ENCODE measurements at places on chromosomes 1 and 21.

GRCh38 chr1:109185357-109185756 is 28.4 kb upstream of the SARS1 start:
- DNase-seq = no peak

GRCh38 chr1:183891158-183891856 is 86.4 kb downstream of the RGL1 start:
- no peak for DNase-seq

GRCh38 chr1:20430355-20431175 is 55.4 kb downstream of the CAMK2N1 start:
- peak; percentile 42 for DNase-seq

DNA sequence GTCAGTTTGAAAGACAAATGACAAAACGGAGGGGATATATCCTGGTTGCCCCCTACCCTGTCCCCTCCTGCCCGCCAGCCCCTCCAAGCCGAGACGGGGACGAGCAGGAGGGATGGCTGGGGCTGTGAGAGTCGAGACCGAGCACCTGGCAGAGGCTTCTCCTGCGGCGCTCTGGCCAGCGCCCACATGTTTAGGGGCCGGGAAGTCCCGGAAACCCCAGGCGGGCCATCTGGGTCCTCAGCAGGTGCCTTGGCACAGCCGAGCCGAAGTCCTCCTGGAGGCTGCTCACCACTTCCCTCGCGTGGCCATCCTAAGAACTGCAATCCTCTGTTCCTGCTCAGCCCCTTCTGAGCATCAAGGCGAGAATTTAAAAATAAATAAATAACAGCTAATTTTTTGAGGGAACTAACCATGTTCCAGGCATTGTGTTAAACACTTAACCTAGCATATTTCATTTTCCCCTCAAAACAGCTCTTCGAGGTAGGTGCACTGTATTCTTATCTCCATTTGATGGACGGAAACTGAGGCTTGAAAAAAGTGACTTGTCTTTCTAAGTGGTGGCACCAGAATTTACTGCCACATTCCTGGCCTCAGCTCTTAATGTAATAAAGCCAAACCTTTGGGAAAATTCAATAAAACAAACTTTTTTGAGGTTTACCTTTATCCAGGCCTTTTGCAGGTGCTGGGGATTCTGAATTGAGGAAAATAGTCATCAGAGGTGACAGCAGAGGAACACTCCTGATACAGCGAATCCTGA is 3.5 kb upstream of the RIMS3 start:
- no peak for DNase-seq

- DNase-seq = no peak
Measured at GRCh38 chr21:18477043-18477442, 73.5 kb upstream of the TMPRSS15 start.

GRCh38 chr1:40739455-40740008 is 44.1 kb upstream of the KCNQ4 start:
- DNase-seq = no peak

DNA sequence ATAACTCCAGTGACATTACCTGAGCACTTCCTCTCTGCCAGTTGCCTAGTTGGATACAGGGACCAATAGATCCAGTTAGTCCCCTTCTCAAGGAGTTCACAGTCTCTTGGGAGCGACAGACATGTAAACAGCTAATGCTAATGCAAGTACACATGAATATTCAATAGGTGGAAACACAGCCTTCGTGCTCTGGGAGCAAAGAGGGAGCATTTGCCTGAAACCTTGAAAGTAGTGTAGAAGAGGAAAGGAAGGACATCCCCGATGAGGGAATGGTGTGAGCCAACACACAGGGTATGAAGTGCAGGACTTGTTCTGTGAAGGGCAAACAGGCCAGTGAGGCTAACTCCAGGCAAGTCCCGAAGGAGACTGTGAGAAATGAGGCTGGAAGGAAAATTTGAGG is 3.8 kb upstream of the TMEM222 start:
- DNase-seq = no peak

GRCh38 chr1:119253366-119253765 is 112.9 kb upstream of the WARS2 start:
- no peak for DNase-seq
